ENCODE measurements at places on chromosomes 6 and 20. TPM values are rescaled to one million over a fixed set of nuclear protein-coding genes. Genes with fewer than 3 reads are reported as not detected.

The SALL4 gene
- total RNA-seq = 0.17 TPM

The PBOV1 gene
- not detected for total RNA-seq

The REM1 gene
- total RNA-seq = not detected

DNA sequence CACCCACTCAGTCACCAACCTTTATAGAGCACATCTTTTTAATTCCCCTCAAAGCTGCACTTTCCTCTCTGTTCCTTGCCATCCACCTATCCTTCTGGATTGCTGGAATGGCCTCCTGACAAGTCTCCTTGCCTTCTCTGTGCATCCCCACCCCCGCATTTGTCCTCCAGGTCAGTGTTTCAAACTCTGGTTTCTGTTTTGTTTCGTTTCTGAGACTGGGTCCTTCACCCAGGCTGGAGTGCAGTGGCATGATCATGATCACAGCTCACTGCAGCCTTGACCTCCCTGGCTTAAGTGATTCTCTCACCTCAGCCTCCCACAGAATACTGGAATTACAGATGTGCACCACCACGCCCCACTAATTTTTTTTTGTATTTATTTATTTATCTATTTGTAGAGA lies 96.2 kb downstream of the PLCB1 start:
- DNase-seq = no peak

GRCh38 chr6:105785066-105785811 lies 300.9 kb upstream of the PRDM1 start:
- DNase-seq = no peak

GRCh38 chr6:95815389-95816056 lies 200.3 kb upstream of the FUT9 start:
- DNase-seq = no peak

All from activated CD4-positive, alpha-beta T cell treated with anti-CD3 and anti-CD28 coated beads, Interleukin-2, amount 10 ng/mL, durations not matched to agents 7 days and 5 days (primary cell).